Astrocyte of the spinal cord (primary cell): ENCODE measurements at places on chromosomes 2 and 18.
A peak's percentile ranks its signal among the peaks of the same experiment; 100 is the strongest.

DNA sequence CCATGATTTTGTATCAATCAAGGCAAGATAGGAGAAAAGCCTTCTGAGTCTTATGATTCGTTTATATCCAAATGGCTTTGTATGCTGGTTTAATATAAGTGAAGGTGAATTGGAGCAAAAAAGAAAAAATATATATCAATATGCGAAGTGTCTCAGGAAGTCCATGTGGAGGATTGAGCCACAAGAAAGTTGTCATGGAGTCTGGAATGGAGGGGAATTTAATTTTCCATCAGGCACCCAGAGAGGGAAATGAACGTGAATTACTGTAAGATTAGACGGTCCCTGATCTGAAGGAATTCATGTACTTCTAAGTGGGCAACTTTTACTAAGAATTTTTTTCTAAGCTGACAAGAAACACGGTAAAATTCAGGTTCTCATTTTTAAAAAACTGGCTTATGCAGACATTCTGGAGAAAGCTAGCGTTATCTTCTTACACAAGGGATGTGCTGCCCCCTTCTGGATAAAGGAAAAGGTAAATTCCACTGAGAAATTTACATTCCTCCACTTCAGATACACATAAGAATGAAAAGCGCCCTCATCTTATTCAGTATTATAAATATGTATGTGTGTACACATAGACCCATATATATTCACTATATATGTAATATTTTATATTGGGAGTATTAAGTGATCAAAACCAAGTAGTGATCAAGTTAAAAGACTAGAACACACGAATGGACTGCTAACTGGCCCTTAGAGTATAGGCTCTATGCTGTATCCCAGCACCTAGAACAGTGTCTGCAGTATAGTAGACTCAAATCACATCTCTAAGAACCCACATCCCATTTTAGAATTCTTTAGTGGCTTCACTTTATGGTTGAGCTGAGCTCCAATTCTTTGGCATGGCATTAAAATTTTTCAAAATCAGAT lies 289.0 kb upstream of the TFPI start:
- DNase-seq, result peak; percentile 83

- no peak for DNase-seq
These were observed 185.5 kb downstream of the NOL4 start for GRCh38 chr18:34039201-34039600.

DNA sequence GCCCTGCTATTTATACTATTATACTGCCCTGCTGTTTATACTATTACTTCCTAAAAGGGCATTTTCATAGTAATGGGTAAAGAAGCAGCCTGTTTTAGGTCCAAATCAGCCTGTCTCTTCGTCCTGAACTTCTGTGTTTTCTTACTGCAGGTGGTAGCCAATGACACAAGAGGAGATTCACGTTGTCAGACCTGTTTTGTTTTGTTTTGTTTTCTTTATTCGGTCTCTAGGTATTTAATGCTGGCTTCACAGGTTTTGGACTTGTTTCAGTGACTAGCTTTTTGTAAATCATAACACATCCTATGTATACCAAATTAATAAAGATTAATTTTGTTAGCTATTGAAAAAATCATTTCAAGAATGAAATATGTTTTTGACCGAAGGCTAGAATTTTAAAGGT lies 116.4 kb downstream of the MAP3K20 start:
- no peak for DNase-seq

- no peak for DNase-seq
These were observed 21.5 kb upstream of the DAW1 start for GRCh38 chr2:227849906-227850305.

- no peak for DNase-seq
These were observed 74.6 kb downstream of the TTC27 start for GRCh38 chr2:32702303-32703064.

DNA sequence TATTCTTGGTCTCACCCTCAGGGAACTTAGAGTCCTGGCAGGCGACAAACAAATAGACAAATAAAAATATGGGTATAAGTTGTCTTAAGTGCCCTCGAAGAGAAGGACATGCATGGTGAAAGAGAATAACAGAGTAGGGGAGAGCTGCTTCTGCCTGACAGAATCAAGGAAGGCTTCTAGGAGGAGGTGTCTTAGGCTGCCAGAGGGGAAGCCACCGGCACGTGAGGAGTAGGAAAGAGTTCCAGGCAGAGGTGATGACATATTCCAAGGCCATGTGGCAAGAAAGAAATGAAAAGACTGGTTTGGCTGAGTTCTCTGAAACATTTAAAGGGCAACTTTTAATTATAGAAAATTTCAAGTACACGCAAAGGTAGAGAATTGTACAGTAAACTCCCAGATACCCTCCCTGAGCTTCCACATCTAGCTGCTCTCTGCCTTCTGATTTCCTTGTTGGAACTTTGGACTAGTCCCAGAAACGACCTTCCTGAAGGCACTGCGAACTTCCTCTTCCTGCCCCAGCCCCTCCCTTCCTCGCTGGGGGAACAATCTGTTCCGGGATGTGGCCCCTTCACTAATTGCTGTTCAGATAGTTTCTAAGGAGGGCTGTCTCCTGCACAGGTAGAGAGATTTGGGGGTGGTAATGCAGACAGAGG lies 91.7 kb downstream of the DYSF start:
- DNase-seq, result no peak

GRCh38 chr2:112625474-112626114 lies 20.1 kb upstream of the SLC20A1 start:
- no peak for DNase-seq

DNA sequence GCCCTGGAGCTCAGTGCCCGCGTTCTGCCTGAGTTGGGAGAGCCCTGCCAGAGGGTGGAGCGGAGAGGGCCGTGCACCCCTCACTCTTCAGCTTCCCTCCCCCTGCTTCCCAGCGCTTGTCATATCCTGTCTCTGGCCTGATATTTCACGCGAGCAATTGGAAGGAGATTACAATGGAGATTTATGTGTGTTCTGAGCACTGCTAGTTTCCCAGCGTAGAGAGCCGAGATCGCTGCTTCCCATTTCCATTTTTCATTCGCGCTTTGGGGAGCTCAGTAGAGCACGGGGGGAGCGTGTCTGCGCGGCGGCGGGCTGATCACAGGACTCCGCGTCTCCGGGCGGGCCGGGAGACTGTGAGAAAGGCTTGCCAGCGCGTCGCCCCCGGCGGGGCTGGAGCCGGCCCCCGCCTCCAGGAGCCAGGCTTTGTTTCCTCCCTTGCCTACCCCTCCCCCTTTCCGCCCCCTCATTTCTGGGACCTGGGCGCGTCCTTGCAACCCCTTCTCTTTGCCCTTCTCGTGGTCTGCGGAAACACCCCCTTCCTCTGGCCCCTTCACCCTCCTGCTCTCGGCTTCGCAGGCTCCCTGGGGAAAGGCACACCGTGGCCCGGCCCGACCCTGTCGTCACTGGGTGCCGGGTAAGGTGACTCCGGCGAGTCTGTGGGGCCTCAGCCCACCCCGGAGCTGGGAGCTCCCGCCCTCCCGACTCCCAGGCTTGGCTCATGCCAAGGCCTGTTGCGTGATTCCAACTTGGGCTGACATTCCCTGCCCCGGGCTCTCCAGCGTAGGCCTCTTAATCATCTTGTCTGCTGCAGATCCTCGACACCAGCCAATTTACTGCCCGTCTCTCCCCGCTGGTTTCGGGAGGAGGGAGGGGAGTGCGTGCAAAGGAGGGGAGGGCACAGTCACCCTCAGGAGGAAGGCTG lies 5.8 kb downstream of the DLX2 start:
- DNase-seq, result no peak

GRCh38 chr2:237391140-237391539 lies 22.8 kb downstream of the COL6A3 start:
- DNase-seq, result no peak
